Cerebellum (tissue), 4 donors: ENCODE measurements at places on chromosomes 3 and 15. TPM values are rescaled to one million over a fixed set of nuclear protein-coding genes. Genes with fewer than 3 reads are reported as not detected.

GRCh38 chr3:147807776-147808175 lies 398.6 kb downstream of the ZIC1 start:
- DNase-seq, result no peak

- no peak for DNase-seq
Measured at GRCh38 chr3:187020376-187020775, 90.0 kb downstream of the ST6GAL1 start.

The HES1 gene
- total RNA-seq, result 14.3 TPM

GRCh38 chr15:72276326-72276700 lies 4.0 kb upstream of the PARP6 start:
- DNase-seq, result no peak

- no peak for DNase-seq
Measured at GRCh38 chr15:89198934-89199333, 22.4 kb downstream of the RLBP1 start.
